ENCODE measurements at places on chromosomes 7 and 10. TPM values are rescaled to one million over a fixed set of nuclear protein-coding genes. Genes with fewer than 3 reads are reported as not detected.

Gene OR2A42
- not detected for total RNA-seq

Gene TET1
- 1.3 TPM for total RNA-seq

Gene MPP7
- total RNA-seq, result 2.2 TPM

Gene TUBAL3
- total RNA-seq, result not detected

Gene FGFR2
- 0.53 TPM for total RNA-seq

Gene PRRT4
- total RNA-seq, result 0.05 TPM

Gene SLC35G1
- 5.8 TPM for total RNA-seq

Gene COL13A1
- 59.4 TPM for total RNA-seq

Gene KNDC1
- total RNA-seq, result 0.19 TPM

Gene PTF1A
- not detected for total RNA-seq

Gene ST8SIA6
- total RNA-seq, result not detected

Gene NUP42
- total RNA-seq, result 46.1 TPM

Gene ITIH5
- total RNA-seq, result 2.0 TPM

Gene IFIT1
- total RNA-seq, result 0.79 TPM

Gene EN2
- total RNA-seq, result 5.5 TPM

Gene FAM24B
- total RNA-seq, result 8.2 TPM

Gene TLX1
- total RNA-seq, result not detected

Gene IPMK
- total RNA-seq, result 1.9 TPM

Gene PAOX
- not detected for total RNA-seq

Gene CPA5
- not detected for total RNA-seq

Gene EGR2
- total RNA-seq, result 0.34 TPM

Gene ASB10
- not detected for total RNA-seq

Gene MYL10
- total RNA-seq, result 0.75 TPM

Gene GNG11
- total RNA-seq, result 13.0 TPM

Gene GNAI1
- 11.2 TPM for total RNA-seq

Gene AMZ1
- 0.50 TPM for total RNA-seq

Gene NDUFB8
- 414 TPM for total RNA-seq

Gene EFCAB10
- total RNA-seq, result not detected

Gene LLCFC1
- not detected for total RNA-seq

Gene SAMD9L
- total RNA-seq, result 5.5 TPM

Gene LRRC17
- total RNA-seq, result 5.0 TPM

Gene ZNF679
- total RNA-seq, result not detected

Gene CPA2
- not detected for total RNA-seq

Gene NACAD
- total RNA-seq, result 0.41 TPM

Gene ZNF32
- total RNA-seq, result 24.4 TPM

Gene PRPS1L1
- total RNA-seq, result not detected

Gene LRRN3
- not detected for total RNA-seq

Gene PDZD7
- total RNA-seq, result 7.0 TPM

Gene TAC1
- 2.7 TPM for total RNA-seq

Gene PDE6C
- total RNA-seq, result not detected

Gene SEC23IP
- total RNA-seq, result 51.0 TPM
